Endothelial cell of umbilical vein (primary cell): ENCODE measurements at places on chromosomes 6 and 20. TPM values are rescaled to one million over a fixed set of nuclear protein-coding genes. Genes with fewer than 3 reads are reported as not detected.

GRCh38 chr20:53171065-53171464 is 198.9 kb downstream of the TSHZ2 start:
- DNase-seq = no peak

GRCh38 chr20:4109307-4109940 is 94.1 kb upstream of the RNF24 start:
- DNase-seq = no peak

DNA sequence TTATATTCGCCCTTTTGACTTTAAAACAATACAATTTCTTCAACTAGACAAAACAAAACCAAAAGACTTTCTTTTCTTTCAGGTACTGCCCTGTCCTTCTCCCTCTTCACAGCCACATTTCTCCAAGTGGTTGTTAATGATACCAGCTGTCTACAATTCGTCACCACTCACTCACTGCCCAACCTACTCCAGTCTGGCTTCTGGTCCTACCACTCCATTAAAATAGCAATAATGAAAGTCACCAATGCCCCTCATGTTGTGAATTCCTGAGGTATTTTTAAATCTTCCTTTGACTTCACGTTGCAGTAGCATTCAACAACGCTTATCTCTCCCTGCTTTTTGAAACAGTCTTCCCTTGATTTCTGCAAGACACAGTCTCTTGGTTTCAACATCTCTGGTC is 11.6 kb upstream of the MAN1A1 start:
- DNase-seq = no peak

GRCh38 chr6:146905181-146905704 is 299.0 kb upstream of the STXBP5 start:
- DNase-seq = peak; percentile 51

- no peak for DNase-seq
Measured at GRCh38 chr6:156851454-156851921, 74.3 kb downstream of the ARID1B start.

- DNase-seq = peak; percentile 37
Measured at GRCh38 chr6:43705996-43706395, 18.4 kb upstream of the MRPS18A start.

GRCh38 chr6:98875375-98875774 is 41.0 kb downstream of the POU3F2 start:
- DNase-seq = no peak

DNA sequence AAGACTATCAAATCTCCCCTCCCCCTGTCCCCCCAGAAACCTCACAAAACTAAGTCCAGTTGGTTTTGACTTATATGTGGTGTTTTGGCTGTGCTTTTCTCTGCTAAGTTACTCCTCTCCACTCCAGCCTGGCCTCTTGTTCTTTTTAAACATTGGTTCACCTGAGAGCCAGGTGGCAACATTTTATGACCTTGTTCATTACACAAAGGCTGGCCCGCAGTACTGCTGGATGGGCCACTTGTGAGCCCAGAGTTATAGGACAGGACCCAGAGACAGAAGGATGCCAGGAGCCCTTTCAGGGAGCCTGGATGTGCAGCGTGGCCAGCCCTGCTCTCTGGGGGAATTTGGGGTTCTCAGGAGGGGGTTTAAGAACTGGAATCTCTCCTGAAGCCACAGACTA is 90.0 kb downstream of the RAMACL start:
- no peak for DNase-seq

Gene HLA-DMB
- 0.39 TPM in 1 of 2 replicates, not detected in the other for total RNA-seq

GRCh38 chr20:58240471-58240870 is 12.0 kb upstream of the ANKRD60 start:
- DNase-seq = no peak

Gene SPTLC3
- total RNA-seq = 0.23 and 0.29 TPM in 2 replicates

DNA sequence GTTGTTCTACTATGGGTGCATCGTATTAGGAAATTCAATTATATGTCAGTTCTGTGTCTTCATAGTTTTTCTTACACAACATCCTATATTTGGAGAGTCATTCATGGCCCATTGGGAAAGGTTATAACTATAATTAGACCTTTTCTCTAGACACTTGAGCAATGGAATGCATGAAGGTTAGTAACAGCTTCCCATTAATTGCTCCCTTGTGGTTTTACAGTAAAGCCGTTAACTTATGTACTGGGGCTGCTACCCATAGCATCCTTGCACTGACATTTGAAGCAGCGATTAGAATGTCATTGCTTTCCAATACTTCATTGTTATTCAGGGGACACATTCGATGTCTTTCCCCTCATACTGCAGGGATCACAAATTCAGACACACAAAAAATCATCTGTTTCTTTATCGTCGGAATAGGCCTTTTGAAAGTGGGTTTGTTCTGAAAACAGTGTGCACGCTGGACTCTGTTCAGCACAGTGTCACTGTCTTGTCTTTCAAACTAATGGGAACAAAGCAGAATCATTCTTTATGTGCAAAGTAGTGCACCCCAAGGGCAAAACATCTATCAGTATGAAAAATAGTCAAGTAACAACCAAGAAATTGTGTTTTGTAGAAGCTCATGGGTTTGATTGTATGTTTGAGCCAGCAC is 634.3 kb upstream of the MAP3K7 start:
- DNase-seq = no peak

DNA sequence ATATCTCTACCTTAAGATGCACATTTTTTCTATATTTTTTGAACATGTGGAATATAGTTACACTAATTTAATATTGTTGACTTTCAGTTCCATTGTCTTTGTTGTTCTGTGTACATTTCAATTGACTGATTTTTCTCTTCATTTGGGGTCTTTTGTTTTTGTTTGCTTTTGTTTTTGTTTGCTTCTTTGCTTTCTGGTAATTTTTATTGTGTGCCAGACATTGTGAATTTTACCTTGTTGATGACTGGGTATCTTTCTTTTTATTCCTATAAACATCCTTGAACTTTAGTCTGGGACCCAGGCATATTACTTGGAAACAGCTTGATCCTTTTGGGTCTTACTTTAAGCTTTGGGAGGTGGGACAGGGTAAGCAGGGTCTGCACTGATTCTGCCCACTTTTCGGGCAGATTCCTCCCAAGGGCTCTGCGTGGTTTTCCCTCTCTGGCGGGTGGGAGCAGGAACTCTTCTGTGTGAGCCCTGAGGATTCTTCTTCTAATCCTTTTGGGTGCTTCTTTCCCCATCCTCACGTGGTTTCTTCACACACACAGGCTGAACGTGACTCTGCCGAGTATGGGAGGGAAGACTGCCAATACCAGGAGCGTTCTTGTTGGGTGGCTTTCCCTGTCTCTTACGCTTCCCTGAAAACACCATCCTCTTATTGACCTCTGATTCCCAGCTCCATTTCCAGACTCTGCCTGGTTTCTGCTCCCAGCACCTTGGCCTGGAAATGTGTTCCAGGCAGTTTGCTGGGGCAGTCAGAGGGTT is 200.5 kb downstream of the ARID1B start:
- DNase-seq = no peak

Gene SLC17A2
- not detected in 2 replicates for total RNA-seq

DNA sequence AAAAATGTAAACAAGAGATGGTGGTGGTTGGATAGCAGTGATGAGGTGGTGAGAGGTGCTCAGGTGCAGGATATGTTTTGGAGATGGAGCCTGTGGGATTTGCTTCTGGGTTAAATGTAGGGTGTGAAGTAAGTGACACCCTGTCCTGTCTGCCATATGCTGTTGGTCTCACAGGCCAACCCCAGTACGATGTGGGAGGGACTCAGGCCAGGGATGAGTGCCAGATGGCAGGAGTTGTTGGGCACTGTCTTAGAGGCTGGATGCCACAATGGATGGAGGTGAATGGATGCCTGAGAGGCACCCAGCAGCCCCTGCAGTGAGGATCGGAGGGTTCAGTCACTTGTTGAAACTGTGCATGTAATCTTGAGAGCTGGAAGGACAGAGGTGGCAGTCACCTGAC is 259.3 kb downstream of the NRN1 start:
- no peak for DNase-seq

- no peak for DNase-seq
Measured at GRCh38 chr20:52160621-52161204, 30.9 kb downstream of the ZFP64 start.

DNA sequence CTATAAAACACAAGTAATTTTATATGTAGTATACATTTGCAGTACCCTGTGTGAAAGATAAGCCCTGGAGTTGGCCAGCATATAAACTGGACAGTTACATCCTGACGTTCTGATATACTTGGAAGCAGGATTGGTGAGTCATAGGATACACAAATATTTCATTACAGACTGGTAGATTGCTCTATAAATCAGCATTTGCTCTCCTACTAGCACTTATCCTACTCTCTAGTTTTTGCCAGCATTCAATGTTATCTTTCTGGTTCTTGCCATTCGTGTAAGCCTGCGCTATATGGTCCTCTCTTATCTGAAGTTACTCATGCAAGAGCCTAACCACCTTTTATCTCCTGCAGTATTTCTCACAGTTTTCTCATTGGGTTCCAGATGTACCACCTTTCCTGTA is 680.2 kb upstream of the MMS22L start:
- DNase-seq = no peak

DNA sequence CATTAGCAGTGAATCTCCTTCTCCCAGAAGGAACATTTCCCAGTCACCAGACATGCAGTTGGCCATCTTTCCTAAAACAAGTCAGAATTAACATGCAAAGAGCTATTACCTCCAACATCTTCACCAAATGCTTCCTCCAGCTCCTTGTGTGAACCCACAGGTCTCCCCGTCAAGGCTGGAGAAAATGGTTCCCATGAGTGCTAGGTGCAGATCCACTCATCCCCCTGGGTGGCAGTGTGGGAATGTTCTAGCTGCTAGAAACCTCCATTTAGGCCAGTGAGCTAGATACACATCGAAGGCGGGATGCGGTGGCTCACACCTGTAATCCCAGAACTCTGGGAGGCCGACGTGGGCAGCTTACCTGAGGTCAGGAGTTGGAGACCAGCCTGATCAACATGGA is 603.9 kb upstream of the SLC35B3 start:
- DNase-seq = no peak

Gene PTCRA
- not detected in 2 replicates for total RNA-seq

GRCh38 chr6:128259730-128260685 is 260.4 kb downstream of the PTPRK start:
- DNase-seq = no peak

DNA sequence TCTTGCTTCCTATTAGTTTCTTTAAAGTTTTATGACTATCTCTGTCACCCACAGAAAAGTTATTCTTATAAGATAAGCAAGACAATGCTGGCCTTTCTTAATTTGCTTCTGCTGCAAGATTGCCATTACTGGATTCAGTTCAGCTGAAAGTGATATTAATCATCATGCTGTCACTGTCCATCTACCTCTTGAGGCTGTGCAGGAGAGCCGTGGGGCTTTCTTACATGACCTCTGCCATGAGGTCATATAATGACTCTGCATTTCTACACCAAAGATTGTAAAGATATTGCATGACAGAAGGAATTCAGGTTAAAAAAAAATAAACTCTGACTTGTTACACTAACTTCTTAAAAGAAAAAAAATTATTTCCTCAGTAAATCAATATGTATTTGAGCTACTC is 106.9 kb downstream of the TRDN start:
- no peak for DNase-seq

GRCh38 chr6:54719633-54720032 is 126.9 kb upstream of the FAM83B start:
- DNase-seq = no peak

Gene NT5DC1
- 23.8 and 24.3 TPM in 2 replicates for total RNA-seq

GRCh38 chr6:27778625-27779417 is 133.4 kb downstream of the OR2B2 start:
- no peak for DNase-seq

- no peak for DNase-seq
Measured at GRCh38 chr6:112434896-112435435, 87.8 kb downstream of the RFPL4B start.

GRCh38 chr20:34331838-34332237 is 28.7 kb upstream of the AHCY start:
- no peak for DNase-seq

GRCh38 chr6:125806813-125807212 is 16.1 kb downstream of the NCOA7 start:
- DNase-seq = no peak

GRCh38 chr6:101281266-101281665 is 112.2 kb upstream of the GRIK2 start:
- no peak for DNase-seq

Gene OLIG3
- not detected in 2 replicates for total RNA-seq

Gene HLA-DRB1
- total RNA-seq = not detected in 2 replicates

Gene TPBG
- total RNA-seq = 9.0 and 11.4 TPM in 2 replicates

DNA sequence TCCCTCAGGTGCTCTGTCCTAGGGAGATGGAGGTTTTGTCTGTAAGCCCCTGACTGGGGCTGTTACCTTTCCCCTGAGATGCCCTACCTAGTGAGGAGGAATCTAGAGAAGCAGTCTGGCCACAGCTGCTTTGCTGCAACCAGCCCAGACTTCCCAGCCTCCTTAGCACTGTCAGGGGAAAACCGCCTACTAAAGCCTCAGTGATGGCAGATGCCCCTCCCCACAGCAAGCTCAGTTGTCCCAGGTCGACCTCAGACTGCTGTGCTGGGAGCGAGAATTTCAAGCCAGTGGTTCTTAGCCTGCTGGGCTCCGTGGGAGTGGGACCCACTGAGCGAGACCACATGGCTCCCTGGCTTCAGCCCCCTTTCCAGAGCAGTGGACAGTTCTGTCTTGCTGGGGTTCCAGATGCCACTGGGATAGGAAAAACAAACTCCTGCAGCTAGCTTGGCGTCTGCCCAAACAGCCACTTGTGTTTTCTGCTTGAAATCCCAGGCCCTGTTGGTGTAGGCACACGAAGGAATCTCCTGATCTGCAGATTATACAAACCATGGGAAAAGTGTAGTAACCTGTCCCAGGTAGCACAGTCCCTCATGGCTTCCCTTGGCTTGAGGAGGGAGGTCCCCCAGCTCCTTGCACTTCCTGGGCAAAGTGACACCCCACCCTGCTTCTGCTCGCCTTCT is 146.4 kb upstream of the PROKR2 start:
- no peak for DNase-seq

DNA sequence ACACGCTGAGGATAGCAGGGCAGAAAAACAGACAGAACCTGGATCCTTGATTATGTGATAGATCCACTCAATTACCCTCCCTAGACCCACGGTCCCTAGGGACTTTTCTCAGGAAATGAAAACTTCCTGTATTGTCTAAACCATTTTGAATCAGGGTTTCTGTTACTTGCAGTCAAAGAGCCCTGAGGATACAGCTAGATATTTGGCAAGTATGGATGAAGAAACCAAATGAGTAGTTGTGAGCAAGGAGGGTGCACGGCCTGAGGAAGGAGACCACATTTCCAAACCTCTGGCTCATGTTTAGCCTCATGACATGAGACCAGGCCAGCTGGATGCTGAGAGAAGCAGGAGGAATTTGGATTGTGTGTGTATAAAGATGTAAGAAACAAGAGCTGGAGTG is 91.6 kb downstream of the MRPL14 start:
- DNase-seq = no peak

DNA sequence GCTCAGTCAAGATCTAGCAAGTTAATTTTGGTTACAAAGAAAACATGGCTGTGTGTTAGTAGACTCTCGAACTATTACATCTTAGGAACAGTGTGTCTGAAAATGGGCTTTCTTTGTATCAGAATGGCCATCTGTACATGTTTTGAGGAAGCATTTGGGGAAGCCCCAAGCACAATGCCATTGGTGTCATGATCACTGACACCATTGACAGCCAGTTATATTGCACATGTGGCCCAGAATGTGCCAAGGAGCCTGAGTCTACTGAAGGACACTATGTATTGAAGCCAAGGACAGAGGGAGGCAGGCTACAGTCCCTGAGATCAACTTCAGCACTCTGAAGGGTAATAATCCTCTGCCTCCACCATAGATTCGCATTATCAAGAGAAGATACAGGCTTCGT is 12.6 kb upstream of the FAM50B start:
- DNase-seq = no peak
